ENCODE measurements at places on chromosomes 2 and 18. TPM values are rescaled to one million over a fixed set of nuclear protein-coding genes. Genes with fewer than 3 reads are reported as not detected.

Gene SALL3
- total RNA-seq: not detected

Gene C2orf72
- 1.1 TPM for total RNA-seq

Gene ADCYAP1
- total RNA-seq: 0.08 TPM

Gene ABI2
- 51.2 TPM for total RNA-seq

Gene DSEL
- total RNA-seq: 17.3 TPM

Gene PIGN
- total RNA-seq: 28.9 TPM

Gene ELP2
- 55.6 TPM for total RNA-seq
